Thoracic aorta (tissue), 2 donors: ENCODE measurements at places on chromosomes 3 and 15.

GRCh38 chr3:108092501-108092900 lies 1.7 kb upstream of the CD47 start:
- no peak for DNase-seq
- no peaks in the 10 kb centered on the region for H3K27me3 ChIP-seq
- H3K4me1 ChIP-seq: peaks cover 14% of the 10 kb centered on the region
- no peak overlapping the region for H3K4me3 ChIP-seq
- no peaks in the 10 kb centered on the region for H3K36me3 ChIP-seq
- no peak overlapping the region for H3K27ac ChIP-seq

DNA sequence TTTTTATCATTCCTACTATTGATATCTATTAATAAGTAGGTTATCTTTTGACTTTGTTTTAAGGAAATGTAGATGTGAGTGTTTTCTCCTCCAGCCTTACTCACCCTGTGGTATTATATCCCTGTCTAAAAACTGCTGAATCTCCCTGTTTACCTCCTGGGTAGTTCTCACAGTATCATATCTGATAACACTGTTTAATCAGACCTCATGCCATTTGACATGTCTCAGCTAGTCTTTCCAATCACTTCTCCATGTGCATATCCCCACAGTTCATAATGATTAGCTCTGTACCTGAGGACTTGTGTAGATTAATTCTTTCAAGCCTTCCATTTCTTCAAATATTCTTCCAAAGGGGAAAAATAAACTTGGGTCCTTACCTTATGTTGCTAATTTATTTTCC lies 30.7 kb downstream of the DUOX2 start:
- no peaks in the 10 kb centered on the region for H3K4me1 ChIP-seq
- H3K27me3 ChIP-seq: no peaks in the 10 kb centered on the region
- no peak overlapping the region for H3K4me3 ChIP-seq
- H3K36me3 ChIP-seq: no peaks in the 10 kb centered on the region
- DNase-seq: no peak

- DNase-seq: no peak
- peaks cover 15% of the 10 kb centered on the region for H3K4me1 ChIP-seq
- H3K27me3 ChIP-seq: no peaks in the 10 kb centered on the region
- no peak overlapping the region for H3K4me3 ChIP-seq
These were observed 1.6 kb upstream of the UCN2 start for GRCh38 chr3:48565186-48565585.

GRCh38 chr3:149339931-149340309 lies 6.5 kb upstream of the TM4SF18 start:
- H3K36me3 ChIP-seq: no peaks in the 10 kb centered on the region
- H3K27ac ChIP-seq: peak overlapping the region; percentile 78
- no peaks in the 10 kb centered on the region for H3K27me3 ChIP-seq
- peaks cover 17% of the 10 kb centered on the region for H3K4me1 ChIP-seq
- peak; percentile 87 for DNase-seq
- peak overlapping the region; percentile 0 for H3K4me3 ChIP-seq

GRCh38 chr3:37228749-37229148 lies 54.4 kb upstream of the LRRFIP2 start:
- H3K4me1 ChIP-seq: no peaks in the 10 kb centered on the region
- H3K4me3 ChIP-seq: no peak overlapping the region
- H3K27me3 ChIP-seq: no peaks in the 10 kb centered on the region
- no peak for DNase-seq

DNA sequence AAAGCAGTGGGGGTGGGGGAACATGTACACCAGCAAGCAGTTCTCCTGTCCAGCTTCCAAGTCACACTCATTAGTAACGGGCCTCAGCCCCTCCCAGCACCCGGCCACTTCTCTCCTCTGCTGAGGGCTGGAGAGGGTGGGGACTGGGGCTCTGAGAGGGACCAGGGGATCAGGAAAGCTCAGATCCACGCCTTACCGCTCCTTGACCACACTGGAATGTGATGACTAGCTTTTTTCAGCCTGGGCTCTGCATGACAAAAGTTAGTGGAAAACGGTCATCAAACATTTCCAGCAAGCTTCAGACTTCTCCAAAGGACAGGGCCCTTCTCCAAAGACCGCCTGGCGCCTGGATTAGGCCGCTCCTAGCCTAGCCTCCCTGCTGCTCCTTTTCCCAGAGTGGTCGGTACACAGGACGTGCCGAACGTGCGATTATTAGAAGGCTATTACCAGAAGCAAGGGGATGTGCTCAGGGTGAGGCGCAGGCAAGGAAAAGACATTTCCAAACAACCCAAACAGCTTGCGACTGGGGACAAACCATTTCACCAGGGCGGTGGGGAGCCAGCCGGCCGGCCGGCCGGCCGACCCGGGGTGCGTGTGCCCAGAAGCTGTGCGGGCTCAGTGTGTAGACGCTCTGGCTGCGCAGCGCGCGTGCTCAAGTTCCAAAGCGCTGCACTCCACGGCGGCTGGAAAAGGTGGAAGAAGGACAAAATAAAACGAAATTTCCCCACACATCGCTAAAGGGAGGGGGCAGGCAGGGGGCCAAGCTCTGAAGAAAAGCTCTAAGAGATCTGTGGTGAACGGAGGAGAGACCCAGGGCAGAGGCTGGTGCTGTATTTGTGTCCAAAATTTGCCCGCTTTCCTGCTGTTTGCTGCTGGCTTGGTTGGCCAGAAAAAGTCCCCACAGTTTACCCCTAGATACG lies 51.0 kb upstream of the SSR3 start:
- H3K4me3 ChIP-seq: peak overlapping the region; percentile 78
- peak; percentile 10 for DNase-seq
- peaks cover 34% of the 10 kb centered on the region for H3K4me1 ChIP-seq
- H3K27me3 ChIP-seq: no peaks in the 10 kb centered on the region

DNA sequence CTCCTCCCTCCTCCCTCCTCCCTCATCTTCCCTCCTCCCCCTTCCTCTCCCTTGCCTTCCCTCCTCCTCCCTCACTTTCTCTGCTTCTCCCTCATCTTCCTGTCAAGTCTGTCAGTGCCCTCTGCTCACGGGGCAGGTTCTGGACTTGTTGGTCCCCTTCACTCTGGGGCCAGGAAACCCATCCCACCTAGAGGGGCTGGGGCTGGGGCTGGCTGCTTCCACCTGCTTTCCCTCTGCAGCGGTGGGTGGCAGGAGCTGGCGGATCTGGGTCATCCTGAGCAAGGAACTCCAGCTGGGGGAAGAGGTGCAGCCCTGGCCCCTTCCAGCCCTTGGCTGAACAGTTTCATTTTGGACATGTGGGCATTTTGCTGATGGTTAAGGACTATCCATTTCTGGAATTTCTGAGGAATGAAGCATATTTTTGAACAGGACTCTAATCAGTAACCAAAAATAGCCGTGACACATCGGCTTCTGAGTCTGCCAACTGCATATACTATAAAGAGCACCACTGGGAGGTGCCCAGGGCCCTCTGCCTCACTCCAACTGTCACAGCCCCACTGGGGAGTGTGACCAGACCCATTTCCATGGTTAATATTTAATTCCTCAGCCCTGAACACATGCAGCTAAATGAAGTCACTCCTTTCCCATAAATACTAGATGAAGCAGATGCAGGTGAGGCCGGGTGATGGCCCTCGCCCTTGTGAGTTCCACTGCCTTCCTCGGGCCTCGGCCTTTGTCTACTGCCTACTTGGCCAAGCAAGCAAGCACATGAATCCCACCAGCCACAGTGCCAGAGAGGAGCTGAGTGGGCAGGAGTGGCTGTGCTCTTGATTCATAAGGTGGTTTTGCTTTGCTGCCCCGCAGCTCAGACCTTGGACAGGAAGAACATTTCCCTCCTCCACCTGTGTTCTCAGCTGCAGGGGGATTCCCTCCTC lies 39.8 kb downstream of the CHDH start:
- no peaks in the 10 kb centered on the region for H3K4me1 ChIP-seq
- H3K4me3 ChIP-seq: peak overlapping the region; percentile 44
- DNase-seq: no peak
- peak overlapping the region; percentile 51 for H3K27ac ChIP-seq
